Naive thymus-derived CD8-positive, alpha-beta T cell (primary cell): ENCODE measurements at places on chromosomes 4 and X. TPM values are rescaled to one million over a fixed set of nuclear protein-coding genes. Genes with fewer than 3 reads are reported as not detected.

GRCh38 chrX:20861113-20861512 lies 513.1 kb upstream of the CNKSR2 start:
- H3K36me3 ChIP-seq, result peaks cover 19% of the 10 kb centered on the region
- no peak for DNase-seq
- H3K4me3 ChIP-seq, result no peak overlapping the region
- H3K4me1 ChIP-seq, result no peaks in the 10 kb centered on the region
- H3K27ac ChIP-seq, result no peak overlapping the region

Gene DCAF8L2
- total RNA-seq, result not detected

DNA sequence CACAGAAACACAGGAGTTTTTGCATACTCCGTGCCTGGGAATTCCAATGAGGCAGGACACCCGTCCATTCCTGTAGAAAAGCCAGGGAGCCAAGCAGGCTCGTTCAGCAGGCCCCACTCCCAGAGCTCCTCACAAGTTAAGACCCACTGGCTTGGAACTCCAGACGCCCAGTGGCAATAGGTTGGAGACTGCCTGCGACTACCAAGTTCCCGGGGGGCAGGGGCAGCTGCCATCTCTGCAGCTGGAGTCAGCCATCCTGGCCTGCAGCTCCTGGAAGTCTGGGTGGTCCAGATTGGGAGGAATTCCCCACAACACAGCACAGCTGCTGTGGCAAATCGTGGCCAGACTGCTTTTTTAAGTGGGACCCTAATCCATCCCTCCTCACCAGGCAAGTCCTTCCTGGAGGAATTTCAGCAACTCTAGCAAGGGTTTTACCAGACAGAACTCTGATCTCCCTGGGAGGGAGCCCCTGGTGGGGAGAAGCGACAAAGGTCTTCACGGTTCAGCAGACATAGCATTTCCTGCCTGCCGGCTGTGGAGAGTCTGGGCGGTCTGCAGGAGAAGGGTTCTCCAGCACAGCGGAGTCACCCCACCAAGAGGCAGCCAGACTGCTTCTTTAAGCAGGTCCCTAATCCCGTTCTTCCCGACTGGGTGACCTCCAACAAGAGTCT lies 231.9 kb downstream of the STPG2 start:
- H3K27ac ChIP-seq, result no peak overlapping the region
- H3K4me3 ChIP-seq, result no peak overlapping the region
- no peaks in the 10 kb centered on the region for H3K27me3 ChIP-seq

DNA sequence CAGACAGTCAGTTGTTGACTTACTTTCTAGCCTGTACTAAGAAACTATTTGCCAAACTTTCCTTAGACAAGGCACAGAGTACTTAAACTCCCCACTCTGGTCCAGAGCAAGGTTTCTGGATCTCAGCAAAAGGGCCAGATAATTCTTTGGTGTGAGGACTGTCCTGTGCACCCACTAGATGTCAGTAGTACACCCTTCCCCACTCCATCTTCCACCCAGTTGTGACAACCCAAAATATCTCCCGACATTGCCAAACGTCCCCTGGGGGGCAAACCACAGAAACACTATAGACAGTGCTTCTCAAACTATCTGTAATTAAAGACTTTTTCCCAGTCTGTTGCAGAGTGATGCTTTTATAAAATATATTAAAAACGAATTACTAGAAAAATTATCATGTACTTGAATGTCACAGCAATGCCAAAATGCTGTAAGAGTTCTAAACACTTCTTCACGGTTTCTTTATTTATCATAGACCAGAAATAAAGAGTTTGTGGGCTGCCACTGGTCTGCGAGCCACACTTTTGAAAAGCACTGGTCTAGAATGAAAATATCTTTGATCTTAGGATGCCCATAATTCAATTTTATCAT lies 203.5 kb downstream of the PRDM5 start:
- H3K4me3 ChIP-seq, result no peak overlapping the region
- no peaks in the 10 kb centered on the region for H3K4me1 ChIP-seq
- H3K36me3 ChIP-seq, result no peaks in the 10 kb centered on the region

DNA sequence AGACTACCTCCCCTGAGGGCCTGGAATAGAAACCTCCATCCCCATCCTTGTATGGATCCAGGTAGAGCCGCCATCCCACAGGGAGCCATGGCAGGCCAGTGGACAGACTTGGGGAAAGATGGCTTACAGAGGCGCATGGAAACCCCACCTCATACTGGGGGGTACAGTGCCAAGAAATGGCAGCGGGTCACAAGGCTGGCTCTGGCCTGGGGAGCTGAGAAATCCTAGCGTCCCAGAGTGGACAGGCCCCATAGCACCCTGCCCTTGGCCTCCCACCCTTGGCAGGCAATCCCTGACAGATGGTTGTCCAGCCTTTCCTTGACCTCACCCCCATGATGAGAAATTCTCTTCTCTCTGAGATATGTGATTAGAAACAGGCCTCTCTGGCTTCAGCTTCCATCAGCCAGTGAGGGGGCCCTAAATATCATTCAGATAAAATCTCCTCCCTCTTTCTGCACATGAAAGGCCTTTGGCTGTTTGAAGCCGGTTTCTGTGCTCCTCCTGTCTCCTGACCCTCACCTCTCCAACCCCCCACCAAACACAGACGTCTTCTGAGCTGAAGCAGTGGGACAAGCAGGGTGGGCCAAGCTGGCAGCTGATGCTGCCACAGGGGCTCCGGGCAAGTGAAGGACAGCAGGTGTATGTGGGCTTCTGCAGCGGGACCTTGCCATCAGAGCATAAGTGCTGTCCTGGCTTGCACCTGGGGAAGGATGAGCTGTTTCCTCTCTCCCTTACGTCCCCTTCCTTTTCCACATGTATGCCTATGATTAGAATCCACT lies 204.4 kb upstream of the MAMLD1 start:
- H3K4me3 ChIP-seq, result no peak overlapping the region
- H3K27me3 ChIP-seq, result no peaks in the 10 kb centered on the region
- no peak for DNase-seq
- H3K36me3 ChIP-seq, result no peaks in the 10 kb centered on the region
- H3K4me1 ChIP-seq, result no peaks in the 10 kb centered on the region

GRCh38 chrX:2548711-2549423 lies 48.1 kb upstream of the DHRSX start:
- peaks cover 6% of the 10 kb centered on the region for H3K36me3 ChIP-seq
- H3K27me3 ChIP-seq, result peaks cover 12% of the 10 kb centered on the region
- no peak overlapping the region for H3K4me3 ChIP-seq
- H3K4me1 ChIP-seq, result no peaks in the 10 kb centered on the region

Gene TTC29
- not detected for total RNA-seq

DNA sequence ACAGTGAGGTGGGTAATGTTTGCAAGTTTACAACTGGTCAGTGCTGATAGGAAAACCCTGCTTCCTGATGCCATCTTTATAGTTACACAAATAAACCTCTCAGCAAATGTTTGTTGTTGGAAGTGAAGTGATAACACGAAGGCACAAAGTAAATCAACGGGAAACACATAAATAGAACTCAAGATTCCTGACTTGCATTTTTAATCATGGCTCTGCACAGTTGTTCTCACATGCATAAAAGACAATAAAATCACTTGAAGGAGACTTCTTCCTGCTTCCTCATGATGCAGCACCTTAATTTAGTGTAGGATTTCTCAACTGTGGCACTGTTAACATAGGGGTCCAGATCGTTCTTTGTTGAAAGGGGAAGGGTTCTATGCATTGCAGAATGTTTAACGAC lies 907.7 kb downstream of the RAB28 start:
- DNase-seq, result no peak
- no peaks in the 10 kb centered on the region for H3K4me1 ChIP-seq
- no peak overlapping the region for H3K4me3 ChIP-seq
- no peaks in the 10 kb centered on the region for H3K27me3 ChIP-seq
- H3K36me3 ChIP-seq, result no peaks in the 10 kb centered on the region

GRCh38 chr4:137800861-137801260 lies 268.6 kb upstream of the PCDH18 start:
- no peak overlapping the region for H3K27ac ChIP-seq

DNA sequence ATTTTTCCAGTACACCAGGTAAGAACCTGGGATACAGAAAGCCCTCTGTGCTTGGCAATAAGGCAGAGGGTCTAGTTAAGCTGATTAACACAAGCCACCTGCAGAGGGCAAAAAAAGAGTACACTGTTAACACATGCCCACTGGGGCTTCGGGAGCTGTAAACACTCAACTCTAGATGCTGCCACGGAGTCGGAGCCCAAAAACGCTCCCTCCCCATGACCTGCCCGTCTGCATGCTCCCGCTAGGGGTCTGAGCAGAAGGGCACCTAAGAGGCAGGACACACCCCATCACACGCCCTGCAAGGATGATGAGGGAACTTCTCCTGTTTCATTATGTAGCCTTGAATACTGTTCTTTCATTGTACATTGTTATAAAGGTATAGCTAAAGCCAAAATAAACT lies 715.6 kb upstream of the AADAT start:
- no peak for DNase-seq
- H3K4me3 ChIP-seq, result no peak overlapping the region
- H3K27ac ChIP-seq, result no peak overlapping the region

DNA sequence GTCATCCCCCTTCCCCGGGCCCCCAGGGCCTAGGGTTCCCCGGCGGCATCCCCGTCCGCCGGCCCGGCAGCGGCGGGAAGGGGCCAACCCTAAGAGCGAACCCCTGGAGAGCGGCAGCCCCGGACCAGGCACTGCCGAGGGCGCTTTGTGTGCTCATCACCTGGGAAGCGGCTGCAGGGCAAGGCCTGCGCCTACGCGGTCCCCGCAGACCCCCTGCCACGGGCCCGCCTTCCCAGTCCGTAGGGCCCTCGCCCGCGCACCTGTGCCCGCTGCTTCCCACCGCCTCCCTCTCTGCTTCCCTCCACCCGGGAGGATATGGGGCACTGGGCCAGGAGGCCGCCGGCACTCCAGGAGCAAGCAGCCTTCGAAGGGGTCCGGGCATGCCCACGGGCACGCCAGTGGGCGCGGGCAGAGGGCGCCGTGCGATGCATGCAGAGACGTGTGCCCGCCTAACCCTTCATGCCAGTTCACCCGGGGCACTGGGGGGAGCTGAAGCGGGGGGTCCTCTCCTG lies 2.6 kb downstream of the FLNA start:
- H3K27me3 ChIP-seq, result no peaks in the 10 kb centered on the region
- peak overlapping the region; percentile 74 for H3K4me3 ChIP-seq
- H3K27ac ChIP-seq, result no peak overlapping the region
- H3K36me3 ChIP-seq, result peaks cover 10% of the 10 kb centered on the region

Gene MSMO1
- 20.7 TPM for total RNA-seq

GRCh38 chr4:70533791-70534190 lies 15.4 kb downstream of the AMTN start:
- peaks cover 9% of the 10 kb centered on the region for H3K27me3 ChIP-seq
- DNase-seq, result no peak
- no peaks in the 10 kb centered on the region for H3K36me3 ChIP-seq
- H3K27ac ChIP-seq, result no peak overlapping the region

GRCh38 chr4:74377714-74378113 lies 12.8 kb downstream of the EREG start:
- no peak overlapping the region for H3K27ac ChIP-seq
- H3K4me1 ChIP-seq, result no peaks in the 10 kb centered on the region
- H3K4me3 ChIP-seq, result no peak overlapping the region
- DNase-seq, result no peak

DNA sequence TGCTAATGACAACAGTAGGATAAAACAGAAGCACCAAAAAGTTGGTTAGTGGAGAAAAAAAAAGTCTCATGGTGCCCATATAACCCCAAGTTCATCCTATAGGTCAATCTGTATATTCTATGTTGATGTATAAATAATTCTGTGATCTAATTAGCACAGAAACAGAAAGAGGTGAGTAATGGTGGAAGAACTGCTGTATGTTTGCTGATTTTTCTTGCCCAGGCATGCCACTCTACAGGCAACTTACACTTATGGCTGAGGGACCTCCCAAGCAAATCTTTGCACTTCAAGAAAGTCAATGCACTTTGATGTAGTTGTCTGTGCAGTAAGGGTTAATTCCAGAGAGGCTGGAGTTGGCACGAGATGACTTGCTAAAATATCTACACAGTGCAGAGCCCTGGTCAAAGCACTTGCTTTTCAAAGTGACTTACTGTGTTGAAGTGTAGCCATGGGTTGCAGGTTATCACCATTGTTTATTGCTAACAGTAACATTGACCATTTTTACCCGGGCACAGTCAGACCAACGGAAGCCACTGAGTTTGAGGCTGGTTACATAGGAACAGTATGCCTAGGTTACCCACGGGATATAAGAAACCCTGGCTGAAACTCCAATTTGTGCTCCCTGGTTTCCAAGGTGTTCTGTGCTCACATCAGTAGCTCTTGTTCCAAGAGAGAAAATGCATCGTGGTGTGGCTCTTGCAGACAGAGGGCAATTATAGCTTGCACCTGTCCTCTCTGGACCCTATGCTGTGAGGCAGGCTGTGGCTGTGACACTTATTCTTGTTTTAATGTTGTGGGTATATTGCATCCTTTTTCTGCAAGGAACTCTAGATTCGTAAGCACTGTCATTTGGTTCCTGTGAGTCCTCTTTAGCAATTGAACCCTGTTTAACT lies 141.3 kb upstream of the FTHL17 start:
- no peaks in the 10 kb centered on the region for H3K4me1 ChIP-seq
- no peak overlapping the region for H3K4me3 ChIP-seq
- no peak for DNase-seq
- no peaks in the 10 kb centered on the region for H3K27me3 ChIP-seq
- H3K36me3 ChIP-seq, result no peaks in the 10 kb centered on the region

- no peak overlapping the region for H3K4me3 ChIP-seq
Measured at GRCh38 chr4:36870121-36870520, 374.4 kb upstream of the NWD2 start.

Gene ASMT
- total RNA-seq, result not detected

GRCh38 chr4:133355633-133356032 lies 206.5 kb downstream of the PCDH10 start:
- no peaks in the 10 kb centered on the region for H3K27me3 ChIP-seq
- no peak for DNase-seq
- no peak overlapping the region for H3K4me3 ChIP-seq
- no peak overlapping the region for H3K27ac ChIP-seq

DNA sequence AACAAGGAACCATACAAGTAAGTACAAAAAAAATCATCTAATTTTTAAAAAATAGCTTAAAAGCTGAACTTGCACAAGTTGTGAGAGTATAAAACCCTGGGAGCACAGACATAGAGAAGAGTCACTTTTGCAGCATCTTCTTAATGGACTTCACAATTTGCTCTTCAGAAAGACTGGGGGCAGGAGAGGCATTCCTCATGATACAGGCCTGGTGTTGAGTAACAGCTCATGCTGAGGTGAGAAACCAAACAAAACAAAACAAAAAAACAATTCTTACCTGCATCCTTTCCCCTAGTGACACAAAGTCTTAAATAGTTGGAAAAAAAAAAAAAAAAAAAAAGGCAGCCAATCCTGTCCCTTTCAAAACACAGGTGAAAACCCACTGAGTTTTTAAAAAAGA lies 562.8 kb downstream of the FSTL5 start:
- H3K36me3 ChIP-seq, result no peaks in the 10 kb centered on the region
- no peak for DNase-seq
- no peak overlapping the region for H3K27ac ChIP-seq
- no peaks in the 10 kb centered on the region for H3K4me1 ChIP-seq

- peaks cover 28% of the 10 kb centered on the region for H3K4me1 ChIP-seq
- peak overlapping the region; percentile 20 for H3K27ac ChIP-seq
- no peaks in the 10 kb centered on the region for H3K36me3 ChIP-seq
- DNase-seq, result no peak
- no peaks in the 10 kb centered on the region for H3K27me3 ChIP-seq
Measured at GRCh38 chr4:48370260-48371134, 29.2 kb downstream of the SLAIN2 start.

GRCh38 chr4:174157106-174157607 lies 126.3 kb downstream of the FBXO8 start:
- H3K27ac ChIP-seq, result no peak overlapping the region
- H3K27me3 ChIP-seq, result peaks cover 7% of the 10 kb centered on the region
- H3K36me3 ChIP-seq, result no peaks in the 10 kb centered on the region
- DNase-seq, result no peak
- no peaks in the 10 kb centered on the region for H3K4me1 ChIP-seq

Gene PCDH11X
- not detected for total RNA-seq
